ENCODE measurements at places on chromosomes 6 and 20. TPM values are rescaled to one million over a fixed set of nuclear protein-coding genes. Genes with fewer than 3 reads are reported as not detected.

Gene TPD52L1
- 85.0 TPM for total RNA-seq

Gene NFATC2
- 7.4 TPM for total RNA-seq

Gene PGC
- 3.4 TPM for total RNA-seq

Gene COX4I2
- total RNA-seq, result 2.5 TPM

Gene LY6G6F
- total RNA-seq, result not detected

Gene HLA-F
- total RNA-seq, result 133 TPM

GRCh38 chr6:157813750-157814455, 9.1 kb upstream of the SNX9 start:
- H3K36me3 ChIP-seq, result no peaks in the 10 kb centered on the region
- H3K4me1 ChIP-seq, result peaks cover 29% of the 10 kb centered on the region
- DNase-seq, result no peak
- H3K4me3 ChIP-seq, result no peak overlapping the region
- no peaks in the 10 kb centered on the region for H3K27me3 ChIP-seq
- H3K27ac ChIP-seq, result peak overlapping the region; percentile 71

- H3K27ac ChIP-seq, result no peak overlapping the region
- no peaks in the 10 kb centered on the region for H3K4me1 ChIP-seq
- no peak for DNase-seq
- no peaks in the 10 kb centered on the region for H3K27me3 ChIP-seq
These were observed 24.9 kb downstream of the FAM50B start for GRCh38 chr6:3874069-3874468.

DNA sequence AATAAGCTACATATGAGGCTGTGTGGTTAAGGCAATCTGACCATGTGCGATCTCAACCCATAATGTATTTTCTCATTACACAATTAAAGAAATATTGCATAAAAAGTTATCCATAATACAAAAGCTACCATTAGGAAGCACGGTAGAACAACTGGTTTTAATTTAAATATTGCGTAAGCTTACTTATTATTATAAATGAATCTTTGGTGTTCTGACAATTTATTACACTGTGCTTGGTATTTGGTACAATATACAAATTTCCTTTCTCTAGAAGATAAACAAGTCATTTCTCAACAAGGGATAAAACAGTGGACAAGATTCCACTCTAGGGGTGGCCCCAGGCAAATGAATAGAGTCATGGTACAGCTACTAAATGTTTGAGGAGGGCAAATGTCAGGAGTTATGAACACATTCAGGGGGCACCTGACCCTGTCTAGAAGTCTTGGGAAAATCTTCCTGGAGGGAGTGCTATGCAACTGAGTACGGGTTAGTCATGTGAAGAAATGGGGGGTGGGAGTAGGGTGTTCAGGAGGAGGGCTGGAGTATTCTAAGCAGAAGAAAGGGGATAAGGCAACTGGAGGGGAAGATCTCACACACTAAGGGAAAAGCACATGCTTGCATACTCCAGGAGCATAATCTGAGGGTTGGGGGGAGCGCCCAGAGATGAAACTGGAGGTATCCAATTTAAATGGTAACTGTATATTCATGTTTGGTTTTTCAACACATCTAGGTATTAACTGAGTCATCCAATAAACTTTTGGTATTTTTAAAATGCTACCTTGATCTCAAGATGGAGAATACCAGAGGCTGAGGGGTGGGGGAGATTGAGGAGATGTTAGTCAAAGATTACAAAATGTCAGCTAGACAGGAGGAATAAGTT, 296.9 kb upstream of the SGK1 start:
- no peaks in the 10 kb centered on the region for H3K36me3 ChIP-seq
- DNase-seq, result no peak
- H3K4me1 ChIP-seq, result peaks cover 7% of the 10 kb centered on the region
- no peak overlapping the region for H3K4me3 ChIP-seq

- no peaks in the 10 kb centered on the region for H3K4me1 ChIP-seq
- no peak for DNase-seq
- no peak overlapping the region for H3K4me3 ChIP-seq
These were observed 176.7 kb upstream of the BTBD3 start for GRCh38 chr20:11740975-11741374.

GRCh38 chr6:114024746-114025145, 53.8 kb upstream of the HDAC2 start:
- no peak for DNase-seq
- H3K4me3 ChIP-seq, result no peak overlapping the region

- no peak overlapping the region for H3K4me3 ChIP-seq
- H3K27me3 ChIP-seq, result no peaks in the 10 kb centered on the region
- peaks cover 16% of the 10 kb centered on the region for H3K4me1 ChIP-seq
- H3K36me3 ChIP-seq, result no peaks in the 10 kb centered on the region
- H3K27ac ChIP-seq, result no peak overlapping the region
These were observed 327.1 kb upstream of the PRDM1 start for GRCh38 chr6:105759015-105759414.

GRCh38 chr6:99297006-99297405, 52.5 kb downstream of the FAXC start:
- no peaks in the 10 kb centered on the region for H3K4me1 ChIP-seq
- no peak overlapping the region for H3K4me3 ChIP-seq
- no peaks in the 10 kb centered on the region for H3K27me3 ChIP-seq
- H3K36me3 ChIP-seq, result no peaks in the 10 kb centered on the region

DNA sequence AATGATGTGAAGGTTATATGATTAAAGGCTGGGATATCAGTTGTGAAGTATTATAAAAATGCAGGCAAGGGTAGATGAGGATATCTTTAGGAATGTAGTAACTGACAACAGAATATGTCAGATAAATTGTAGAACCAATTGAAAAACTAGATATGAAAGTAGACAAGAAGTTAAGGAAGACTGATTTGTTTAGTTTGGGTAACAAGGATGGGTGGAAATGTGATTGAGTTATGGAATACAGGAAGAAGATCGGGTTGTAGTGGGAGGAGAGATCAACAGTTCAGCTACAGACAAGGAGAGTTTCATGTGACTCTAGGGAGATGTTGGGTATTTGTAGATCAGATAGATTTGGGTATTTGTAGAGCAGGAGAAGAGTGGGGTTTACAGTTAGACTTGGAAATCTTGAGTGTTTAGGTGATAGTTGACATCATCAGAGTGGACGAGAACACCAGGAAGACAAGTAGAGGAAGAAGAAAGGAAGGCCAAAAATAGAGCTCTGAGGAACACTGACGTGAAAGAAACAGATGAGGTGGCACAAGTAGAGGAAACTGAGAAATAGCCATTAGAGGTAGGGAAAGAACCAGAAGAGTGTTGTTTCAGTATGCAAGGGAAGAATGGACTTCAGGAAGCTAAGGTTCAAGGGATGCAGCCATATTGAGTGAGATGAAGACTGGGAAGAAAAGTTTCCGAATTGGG, 12.1 kb upstream of the TSPYL1 start:
- no peaks in the 10 kb centered on the region for H3K4me1 ChIP-seq
- no peaks in the 10 kb centered on the region for H3K27me3 ChIP-seq
- no peak overlapping the region for H3K4me3 ChIP-seq

GRCh38 chr6:167770291-167770955, 56.3 kb upstream of the AFDN start:
- H3K36me3 ChIP-seq, result no peaks in the 10 kb centered on the region
- H3K4me3 ChIP-seq, result no peak overlapping the region
- DNase-seq, result no peak
- H3K27ac ChIP-seq, result no peak overlapping the region

DNA sequence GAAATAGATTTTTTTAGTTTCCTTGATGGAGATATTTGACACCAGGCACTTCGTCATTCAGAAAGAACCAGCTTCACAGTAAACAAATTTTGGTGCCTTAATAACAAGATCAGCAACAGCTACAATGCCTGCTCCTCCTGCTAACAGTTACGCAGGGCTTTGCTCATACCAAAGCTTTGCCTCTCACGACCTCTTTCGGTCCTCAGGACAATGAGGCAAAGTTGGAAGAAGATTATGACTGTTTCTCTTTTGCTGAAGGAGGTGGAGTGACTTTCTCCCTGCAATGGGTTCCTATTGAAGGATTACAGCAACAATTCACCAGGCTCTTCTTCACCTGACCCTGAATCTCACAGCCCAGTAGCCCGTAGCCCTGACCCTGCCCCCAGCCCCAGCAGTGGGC, 440.1 kb downstream of the PREX1 start:
- H3K36me3 ChIP-seq, result no peaks in the 10 kb centered on the region
- no peak for DNase-seq
- no peak overlapping the region for H3K4me3 ChIP-seq
- H3K27me3 ChIP-seq, result no peaks in the 10 kb centered on the region
- H3K4me1 ChIP-seq, result no peaks in the 10 kb centered on the region
- H3K27ac ChIP-seq, result no peak overlapping the region

- no peaks in the 10 kb centered on the region for H3K36me3 ChIP-seq
- H3K4me3 ChIP-seq, result no peak overlapping the region
- no peak overlapping the region for H3K27ac ChIP-seq
- H3K27me3 ChIP-seq, result no peaks in the 10 kb centered on the region
- H3K4me1 ChIP-seq, result no peaks in the 10 kb centered on the region
These were observed 346.5 kb upstream of the PLCB4 start for GRCh38 chr20:8722277-8722928.

GRCh38 chr6:100240798-100241197, 223.9 kb downstream of the SIM1 start:
- no peaks in the 10 kb centered on the region for H3K36me3 ChIP-seq
- no peak overlapping the region for H3K27ac ChIP-seq
- H3K4me1 ChIP-seq, result no peaks in the 10 kb centered on the region
- no peaks in the 10 kb centered on the region for H3K27me3 ChIP-seq
- H3K4me3 ChIP-seq, result no peak overlapping the region
